Uterine smooth muscle cell (primary cell): ENCODE measurements at places on chromosomes 11 and 22. TPM values are rescaled to one million over a fixed set of nuclear protein-coding genes. Genes with fewer than 3 reads are reported as not detected.

Gene OVOL1
- not detected in 2 replicates for total RNA-seq

Gene REXO2
- 188 and 333 TPM in 2 replicates for total RNA-seq

Gene DCDC1
- 0.22 and 0.25 TPM in 2 replicates for total RNA-seq

Gene CENPM
- total RNA-seq, result 8.9 and 37.2 TPM in 2 replicates

Gene SEPTIN3
- total RNA-seq, result under 0.01 and 0.37 TPM in 2 replicates

Gene B3GAT1
- total RNA-seq, result under 0.01 TPM in 1 of 2 replicates, not detected in the other

Gene SLC37A4
- 13.7 and 14.7 TPM in 2 replicates for total RNA-seq

Gene DEUP1
- under 0.01 and 0.33 TPM in 2 replicates for total RNA-seq

Gene PANX3
- not detected in 2 replicates for total RNA-seq

Gene SEPTIN5
- 14.8 and 39.5 TPM in 2 replicates for total RNA-seq

Gene HTR3B
- total RNA-seq, result not detected in 2 replicates

Gene RDX
- total RNA-seq, result 64.9 and 97.6 TPM in 2 replicates

Gene KRTAP5-8
- total RNA-seq, result not detected in 2 replicates

Gene TMPRSS5
- under 0.01 and 0.50 TPM in 2 replicates for total RNA-seq

Gene CRYBB2
- total RNA-seq, result not detected in 2 replicates

Gene CASP5
- not detected in 2 replicates for total RNA-seq

Gene PACS1
- 25.8 and 34.7 TPM in 2 replicates for total RNA-seq

Gene PDE3B
- 2.4 and 2.7 TPM in 2 replicates for total RNA-seq

Gene ZC3H12C
- total RNA-seq, result 9.7 and 16.9 TPM in 2 replicates

Gene MMP11
- total RNA-seq, result 3.8 and 14.2 TPM in 2 replicates

Gene C11orf52
- 0.11 and 0.25 TPM in 2 replicates for total RNA-seq

Gene GRIK4
- under 0.01 and 0.12 TPM in 2 replicates for total RNA-seq

Gene CSRP3
- not detected in 2 replicates for total RNA-seq

Gene RPL27A
- 534 and 721 TPM in 2 replicates for total RNA-seq

Gene FOSL1
- total RNA-seq, result 21.4 and 63.9 TPM in 2 replicates

Gene MOB2
- total RNA-seq, result 19.9 and 24.4 TPM in 2 replicates

Gene RAB38
- total RNA-seq, result 3.4 and 6.5 TPM in 2 replicates

Gene RAB39A
- not detected in 2 replicates for total RNA-seq

Gene OR52I1
- total RNA-seq, result not detected in 2 replicates

Gene EWSR1
- total RNA-seq, result 144 and 219 TPM in 2 replicates

Gene GPR83
- under 0.01 TPM in 1 of 2 replicates, not detected in the other for total RNA-seq

Gene TMEM151A
- under 0.01 and 0.11 TPM in 2 replicates for total RNA-seq

Gene SSH3
- total RNA-seq, result 14.3 and 15.6 TPM in 2 replicates

Gene CTSC
- 85.5 and 125 TPM in 2 replicates for total RNA-seq

Gene OR5AL1
- not detected in 2 replicates for total RNA-seq

Gene DDI1
- not detected in 2 replicates for total RNA-seq

Gene MMP12
- 0.11 TPM in 1 of 2 replicates, not detected in the other for total RNA-seq

Gene SLC22A25
- total RNA-seq, result not detected in 2 replicates

Gene UBASH3B
- 19.1 and 26.6 TPM in 2 replicates for total RNA-seq

Gene PGM2L1
- 2.2 and 7.5 TPM in 2 replicates for total RNA-seq

Gene KRTAP5-10
- not detected in 2 replicates for total RNA-seq

Gene GALNT18
- total RNA-seq, result 7.5 and 9.0 TPM in 2 replicates

Gene FAM111B
- total RNA-seq, result 3.5 and 22.4 TPM in 2 replicates

Gene MUS81
- 61.0 and 61.1 TPM in 2 replicates for total RNA-seq

Gene PRMT3
- 19.0 and 22.4 TPM in 2 replicates for total RNA-seq

Gene OTOG
- total RNA-seq, result not detected in 2 replicates

Gene TTC12
- total RNA-seq, result 17.2 and 23.2 TPM in 2 replicates

Gene RPS6KA4
- 39.7 and 58.7 TPM in 2 replicates for total RNA-seq

Gene FREY1
- total RNA-seq, result 0.89 and 1.9 TPM in 2 replicates

Gene IL18
- total RNA-seq, result 2.0 and 2.3 TPM in 2 replicates

Gene COX8A
- 307 and 311 TPM in 2 replicates for total RNA-seq
